ELF-1 (cell line): ENCODE measurements at places on chromosomes 4 and X.
A peak's percentile ranks its signal among the peaks of the same experiment; 100 is the strongest.

- DNase-seq = no peak
These were observed 61.0 kb upstream of the EXOC1L start for GRCh38 chr4:55758570-55758969.

- DNase-seq = no peak
These were observed 194.3 kb downstream of the KIT start for GRCh38 chr4:54852054-54852453.

GRCh38 chr4:116531870-116532269 lies 553.5 kb downstream of the TRAM1L1 start:
- peak; percentile 10 for DNase-seq

- DNase-seq = peak; percentile 85
These were observed 1.1 kb downstream of the ZCCHC18 start for GRCh38 chrX:104113222-104113965.

GRCh38 chrX:93591398-93591797 lies 82.0 kb downstream of the NAP1L3 start:
- DNase-seq = no peak

- no peak for DNase-seq
These were observed 221.4 kb downstream of the TACR3 start for GRCh38 chr4:103498161-103499070.

- DNase-seq = no peak
These were observed 44.7 kb downstream of the TMEM156 start for GRCh38 chr4:38987491-38987890.

DNA sequence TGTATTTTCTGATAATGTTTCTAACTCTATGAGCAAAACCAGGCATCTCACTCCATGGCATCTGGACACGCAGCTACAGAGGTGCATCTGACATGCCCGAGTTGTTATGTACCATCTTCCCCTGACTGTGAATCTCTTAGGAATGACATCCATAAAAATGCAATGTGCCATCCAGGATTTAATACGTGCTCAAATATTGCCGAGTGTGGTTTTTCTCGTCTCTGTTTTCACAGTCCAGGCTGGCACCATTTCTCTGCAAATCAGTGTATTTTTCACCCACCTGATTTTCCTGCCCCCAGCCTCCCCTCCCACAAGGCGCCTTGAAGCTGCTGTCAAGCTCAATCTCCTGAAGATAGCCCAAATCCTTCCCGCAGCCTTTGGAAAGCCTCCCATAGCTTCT lies 154.6 kb downstream of the DHRSX start:
- no peak for DNase-seq

- DNase-seq = peak; percentile 78
These were observed 465 bp downstream of the HAUS7 start for GRCh38 chrX:153469811-153470410.

- DNase-seq = no peak
These were observed 4.6 kb downstream of the FAT4 start for GRCh38 chr4:125319311-125319710.

DNA sequence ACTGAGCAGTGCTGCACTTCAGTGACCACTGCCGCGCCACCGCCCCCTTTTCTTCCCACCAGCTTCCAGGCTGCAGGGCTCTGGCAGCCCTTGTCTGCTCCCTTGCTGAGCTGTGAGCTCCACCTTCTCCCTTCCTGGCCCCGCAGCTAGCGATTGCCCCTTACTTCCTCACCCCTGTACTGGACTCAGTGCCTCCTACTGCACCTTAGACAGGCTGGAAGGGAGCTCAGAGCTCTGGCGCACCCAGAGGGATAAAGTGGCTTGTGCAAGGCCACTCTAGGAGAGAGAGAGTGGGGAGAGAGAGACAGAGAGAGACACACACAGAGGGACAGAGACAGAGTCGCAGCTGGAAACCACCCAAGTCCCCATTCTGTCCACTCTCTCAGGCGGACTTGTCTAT lies 6.0 kb downstream of the RASL11B start:
- peak; percentile 74 for DNase-seq

- DNase-seq = no peak
These were observed 83.6 kb downstream of the NBDY start for GRCh38 chrX:56812515-56813105.

- no peak for DNase-seq
These were observed 270.4 kb downstream of the LDB2 start for GRCh38 chr4:16627999-16628398.

GRCh38 chr4:88985088-88985773 lies 71.8 kb downstream of the FAM13A start:
- no peak for DNase-seq

- no peak for DNase-seq
These were observed 14.8 kb downstream of the NAT8L start for GRCh38 chr4:2073808-2074481.

- DNase-seq = peak; percentile 26
These were observed 36.1 kb upstream of the DOCK11 start for GRCh38 chrX:118459494-118459893.

- DNase-seq = no peak
These were observed 28.9 kb upstream of the HMX1 start for GRCh38 chr4:8900588-8900987.

GRCh38 chr4:34318773-34319172 lies 1925.5 kb downstream of the ARAP2 start:
- no peak for DNase-seq

- no peak for DNase-seq
These were observed 101.5 kb downstream of the CCDC160 start for GRCh38 chrX:134338527-134338926.

- DNase-seq = no peak
These were observed 25.2 kb downstream of the PPP2R3B start for GRCh38 chrX:361231-362145.

- no peak for DNase-seq
These were observed 214.9 kb upstream of the ARHGAP24 start for GRCh38 chr4:85260064-85260463.

DNA sequence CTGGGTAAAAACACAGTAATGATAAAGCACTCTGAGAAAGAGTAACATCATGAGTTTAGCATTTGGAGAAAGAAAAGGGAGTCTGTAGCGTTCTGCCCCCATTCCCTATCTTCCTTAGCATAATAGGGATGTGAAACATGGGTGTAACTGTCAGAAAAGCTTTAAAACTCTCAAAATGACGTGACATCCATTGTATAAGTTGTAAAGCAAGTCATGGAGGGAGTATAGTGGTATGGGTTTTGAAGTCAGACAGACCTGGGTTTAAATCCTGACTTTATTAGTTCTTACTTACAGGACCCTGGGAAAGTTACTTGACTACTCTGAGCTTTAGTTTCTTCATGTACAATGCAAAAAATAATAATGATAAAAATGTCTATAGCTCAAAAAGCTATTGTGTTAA lies 17.1 kb downstream of the FBXO8 start:
- DNase-seq = no peak

- DNase-seq = no peak
These were observed 10.9 kb upstream of the WFS1 start for GRCh38 chr4:6258741-6259140.

DNA sequence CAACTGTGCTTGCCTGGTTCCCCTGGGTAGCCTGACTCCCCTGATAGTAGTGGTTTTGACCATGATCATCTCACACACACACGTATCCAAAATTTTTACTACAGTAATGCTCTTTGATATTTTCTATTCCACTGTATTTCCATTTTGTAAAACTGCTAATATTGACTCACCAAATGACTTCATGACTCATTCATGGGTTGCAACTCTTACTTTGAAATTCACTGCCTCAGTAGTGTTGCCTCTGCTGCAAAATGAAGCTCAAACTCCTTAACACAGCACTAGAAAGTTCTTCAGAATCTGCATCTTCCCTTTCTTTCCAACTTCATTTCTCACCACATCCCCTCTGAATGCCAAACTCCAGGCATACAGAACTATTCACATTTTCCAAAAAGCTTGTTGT lies 20.3 kb downstream of the QRFPR start:
- DNase-seq = no peak
